ENCODE measurements at places on chromosomes 12 and 14.

GRCh38 chr12:93968536-93969285 lies 179.7 kb upstream of the PLXNC1 start:
- DNase-seq = peak; percentile 31

DNA sequence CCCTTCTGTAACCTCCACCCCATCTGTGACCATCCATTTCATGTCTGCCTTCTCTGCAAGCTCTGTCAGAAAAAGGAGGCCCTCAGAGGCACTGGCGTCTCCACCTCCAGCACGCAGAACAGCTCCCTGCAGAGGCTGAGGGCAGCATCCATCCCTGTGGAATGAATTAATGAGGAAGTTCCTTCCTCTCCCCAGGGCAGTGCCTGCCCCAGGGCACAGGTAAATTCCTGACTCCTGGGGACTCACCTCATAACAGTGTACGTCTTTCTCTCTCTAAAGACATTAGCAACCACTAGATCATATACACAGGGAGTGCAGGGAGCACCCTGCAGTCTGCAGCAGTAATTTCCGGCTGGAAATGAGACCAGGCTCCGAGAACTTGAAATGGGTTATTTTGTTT lies 155.0 kb upstream of the TMEM132C start:
- DNase-seq = no peak

DNA sequence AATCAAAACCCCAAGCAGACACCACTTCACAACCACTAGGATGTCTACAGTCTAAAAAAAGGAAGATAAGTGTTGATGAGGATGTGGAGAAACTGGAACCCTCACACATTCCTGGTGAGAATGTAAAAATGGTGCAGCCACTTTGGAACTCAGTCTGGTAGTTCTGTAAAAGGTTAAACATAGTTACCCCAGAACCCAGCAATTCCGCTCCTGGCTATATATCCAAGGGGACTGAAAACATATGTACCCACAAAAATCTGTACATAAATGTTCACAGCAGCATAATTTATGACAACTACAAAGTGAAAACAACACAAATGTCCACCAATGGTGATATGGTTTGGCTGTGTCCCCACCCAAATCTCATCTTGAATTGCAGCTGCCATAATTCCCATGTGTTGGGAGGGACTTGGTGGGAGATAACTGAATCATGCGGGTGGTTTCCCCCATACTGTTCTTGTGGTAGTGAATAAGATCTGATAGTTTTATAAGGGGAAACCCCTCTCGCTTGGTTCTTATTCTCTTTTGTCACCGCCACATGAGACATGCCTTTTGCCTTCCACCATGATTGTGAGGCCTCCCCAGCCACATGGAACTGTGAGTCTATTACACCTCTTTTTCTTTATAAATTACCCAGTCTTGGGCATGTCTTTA lies 46.8 kb downstream of the PRKAB1 start:
- DNase-seq = no peak

GRCh38 chr14:79586989-79587598 lies 624.2 kb downstream of the DIO2 start:
- DNase-seq = peak; percentile 77

DNA sequence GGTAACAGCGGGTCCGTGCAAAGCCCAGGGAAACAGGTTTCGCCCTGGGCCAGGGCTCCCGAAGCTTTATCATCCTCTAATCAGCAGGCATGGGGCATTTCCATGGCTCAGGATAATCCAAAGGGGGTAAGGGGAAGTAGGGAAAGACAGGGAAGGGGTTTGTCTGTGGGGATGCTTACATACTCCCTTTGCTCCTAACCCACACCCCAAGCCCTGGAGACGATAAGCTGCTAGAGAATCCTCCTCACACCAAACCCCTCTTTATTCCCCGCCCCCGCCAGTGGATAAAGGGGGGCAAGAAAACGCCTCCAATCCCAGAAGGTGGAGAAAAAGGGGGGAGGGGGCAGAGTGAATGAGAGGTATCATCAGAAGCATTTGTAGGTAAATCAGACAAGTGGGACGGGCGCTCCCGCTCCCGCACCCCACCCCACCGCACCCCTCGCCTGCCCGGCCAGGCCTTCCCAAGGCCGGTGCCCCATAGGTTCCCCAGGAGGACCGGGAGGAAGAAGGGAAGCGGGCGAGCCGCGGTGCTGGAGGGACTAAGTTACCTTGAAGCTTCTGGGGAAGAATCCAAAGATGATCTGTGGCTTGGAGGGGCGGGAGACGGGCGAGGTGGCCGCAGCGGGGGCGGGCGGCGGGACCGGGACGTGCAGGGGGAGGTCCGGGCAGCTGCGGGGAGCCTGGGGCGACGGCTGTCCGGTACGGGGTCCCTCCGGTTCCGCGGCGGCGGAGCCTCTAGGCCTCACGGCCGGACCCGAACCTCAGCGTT lies 762 bp downstream of the PPP2R5E start:
- peak; percentile 15 for DNase-seq

DNA sequence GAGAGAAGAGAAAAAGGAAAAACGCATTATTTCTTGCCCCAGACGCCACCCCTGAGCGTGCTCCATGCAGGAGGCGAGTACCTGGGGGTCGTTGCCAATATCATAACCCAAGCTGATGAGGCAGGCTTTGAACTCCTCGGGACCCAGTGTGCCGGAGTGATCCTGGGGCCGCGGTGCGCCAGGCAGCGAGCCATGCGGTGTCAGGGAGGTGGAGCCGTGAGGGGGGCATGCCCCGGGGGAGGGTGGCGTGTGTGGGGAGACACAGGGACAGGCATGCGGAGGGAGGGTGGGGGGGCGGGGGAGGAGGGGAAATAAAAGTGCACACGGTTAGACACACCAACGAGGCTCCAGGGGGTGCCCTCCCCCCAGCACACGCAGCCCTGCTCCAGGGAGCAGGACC lies 86.0 kb upstream of the ZFP36L1 start:
- no peak for DNase-seq

GRCh38 chr12:98743362-98743953 lies 98.4 kb downstream of the APAF1 start:
- peak; percentile 70 for DNase-seq

DNA sequence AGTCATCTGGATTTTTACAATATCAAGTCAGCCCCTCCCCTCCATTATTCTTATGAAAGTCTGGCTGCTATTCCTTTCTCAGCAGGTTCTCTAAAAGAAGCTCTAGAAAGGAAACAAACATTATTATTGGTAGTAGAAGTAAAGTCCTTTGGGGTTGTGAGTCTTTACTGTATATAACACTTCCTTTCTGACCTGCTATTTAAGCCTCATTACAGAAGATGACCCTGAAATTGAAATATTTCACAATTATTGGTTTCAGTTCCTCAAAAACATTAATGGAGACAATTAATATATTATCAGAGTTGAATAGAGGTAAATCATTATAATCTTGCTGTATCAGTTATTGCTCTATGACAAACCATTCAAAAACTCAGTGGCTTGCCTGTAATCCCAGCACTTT lies 19.3 kb downstream of the PLEKHA5 start:
- no peak for DNase-seq

- no peak for DNase-seq
Observed at GRCh38 chr14:30551460-30551859, 7.5 kb upstream of the G2E3 start.

DNA sequence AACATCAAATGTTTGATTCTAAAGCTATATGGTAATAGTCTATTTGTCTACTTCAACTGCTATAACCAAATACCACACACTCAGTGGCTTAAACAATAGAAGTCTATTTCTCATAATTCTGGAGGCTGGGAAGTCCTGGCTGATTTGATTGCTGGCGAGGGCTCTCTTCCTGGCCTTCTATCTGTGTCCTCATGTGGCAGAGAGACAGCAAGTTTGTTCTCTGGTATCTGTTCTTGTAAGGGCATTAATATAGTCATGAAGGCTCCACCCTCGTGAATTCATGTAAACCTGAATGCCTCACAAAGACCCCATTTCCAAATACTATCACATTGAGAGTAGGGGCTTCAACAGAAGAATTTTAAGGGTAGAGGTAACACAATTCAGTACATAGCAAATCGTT lies 34.1 kb downstream of the TRMT5 start:
- DNase-seq = no peak

DNA sequence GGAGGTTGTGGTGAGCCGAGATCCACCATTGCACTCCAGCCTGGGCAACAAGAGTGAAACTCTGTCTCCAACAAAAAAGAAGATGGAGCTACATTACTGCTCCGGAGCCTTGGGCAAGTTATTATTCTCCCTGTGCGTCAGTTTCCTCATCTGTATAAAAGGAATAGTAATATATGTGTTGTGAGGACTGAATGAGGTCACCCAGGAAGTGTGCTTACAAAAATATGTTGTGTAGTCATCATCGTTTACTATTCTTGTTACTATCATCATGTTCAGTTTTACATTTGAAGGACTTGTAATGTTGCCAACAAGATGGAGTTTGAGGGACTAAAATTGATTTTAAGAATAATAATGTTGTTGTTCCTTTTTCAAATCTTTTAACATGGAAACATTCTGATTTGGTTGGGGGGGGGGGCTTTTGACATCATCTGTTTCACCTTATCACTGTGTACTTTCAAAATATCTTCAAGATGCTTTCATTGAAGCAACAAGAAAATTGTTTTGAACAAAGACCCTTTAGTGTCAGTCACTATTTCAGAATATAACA lies 156.8 kb downstream of the PDE3A start:
- no peak for DNase-seq

DNA sequence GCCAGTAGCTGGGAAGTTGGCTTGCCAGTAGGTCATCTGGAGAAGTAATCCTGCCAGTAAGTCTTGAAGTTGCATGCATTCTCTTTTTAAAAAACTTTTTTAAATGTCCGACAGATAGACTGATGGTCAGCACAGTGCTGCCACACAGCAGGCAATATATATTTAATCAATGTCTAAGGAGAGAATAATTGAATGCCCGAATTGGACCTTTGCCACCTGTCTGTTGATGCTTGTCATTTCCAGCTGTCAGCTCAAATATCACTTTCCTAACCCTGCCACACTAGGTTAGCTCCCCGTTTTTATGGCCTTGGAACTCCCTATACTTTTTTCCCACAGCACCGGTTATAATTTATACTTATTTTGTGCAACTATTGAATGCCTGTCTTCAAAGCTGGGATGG lies 2.1 kb upstream of the SLC15A4 start:
- no peak for DNase-seq

DNA sequence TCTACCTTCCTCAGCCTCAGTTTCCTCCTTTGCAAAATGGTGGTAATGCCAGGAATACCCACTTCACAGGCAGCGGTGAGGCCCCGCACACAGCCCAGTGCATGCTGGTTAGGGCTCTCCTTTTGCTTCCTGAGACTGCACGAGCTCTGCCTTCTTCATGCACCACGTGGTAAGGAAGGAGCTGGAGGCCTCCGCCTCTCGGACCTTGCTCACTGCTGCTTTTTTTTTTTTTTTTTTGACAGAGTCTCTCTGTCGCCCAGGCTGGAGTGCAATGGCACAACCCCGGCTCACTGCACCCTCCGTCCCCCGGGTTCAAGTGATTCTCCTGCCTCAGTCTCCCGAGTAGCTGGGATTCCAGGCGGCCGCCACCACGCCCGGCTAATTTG lies 18.1 kb downstream of the TAMALIN start:
- DNase-seq = peak; percentile 77

- DNase-seq = no peak
Observed at GRCh38 chr12:20514598-20514997, 146.3 kb downstream of the PDE3A start.

- no peak for DNase-seq
Observed at GRCh38 chr12:51915951-51916350, 8.6 kb downstream of the ACVRL1 start.

DNA sequence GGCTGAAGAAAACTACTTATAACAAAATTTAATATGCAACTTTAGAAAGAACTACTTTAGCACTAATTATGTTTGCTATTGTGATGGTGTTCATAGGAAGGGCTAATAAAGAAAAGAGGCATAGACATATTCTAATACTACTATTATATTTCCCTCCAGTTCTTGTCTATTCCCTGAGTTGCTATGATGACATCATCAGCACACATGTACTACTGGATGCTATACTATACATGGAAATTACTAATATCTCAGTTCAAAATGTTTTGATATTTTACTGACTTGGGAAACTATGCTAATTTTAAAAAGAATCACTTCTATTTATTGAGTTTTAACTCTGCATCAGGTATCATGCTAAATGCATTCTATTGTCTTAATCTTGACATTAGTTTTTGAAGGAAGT lies 101.6 kb downstream of the EPS8 start:
- DNase-seq = no peak

GRCh38 chr14:100434033-100434601 lies 111.0 kb downstream of the SLC25A47 start:
- no peak for DNase-seq

DNA sequence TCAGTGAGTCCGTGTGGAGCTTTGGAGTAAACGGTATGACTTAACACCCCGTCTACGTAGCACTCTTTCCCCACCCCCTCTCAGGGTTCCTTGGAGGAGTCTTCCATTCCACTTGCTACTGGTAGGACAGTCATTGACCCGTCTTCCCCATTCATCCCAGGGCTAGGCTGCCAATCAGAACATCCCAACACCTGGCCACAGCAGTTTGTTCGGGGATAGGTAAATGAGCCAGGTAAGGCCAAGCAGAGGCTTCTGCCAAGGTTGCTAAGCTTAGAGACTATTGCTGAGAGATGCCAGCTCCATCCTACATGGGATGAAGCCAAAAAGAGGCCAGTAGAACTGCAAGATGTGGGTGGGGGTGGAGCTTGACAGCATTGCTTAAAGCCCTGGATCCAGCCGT lies 130.8 kb downstream of the BCL11B start:
- DNase-seq = no peak
